Pulmonary artery endothelial cell (primary cell): ENCODE measurements at places on chromosomes 2 and 18. TPM values are rescaled to one million over a fixed set of nuclear protein-coding genes. Genes with fewer than 3 reads are reported as not detected.

GRCh38 chr18:45553723-45554388 is 61.4 kb upstream of the SLC14A2 start:
- no peak for DNase-seq

DNA sequence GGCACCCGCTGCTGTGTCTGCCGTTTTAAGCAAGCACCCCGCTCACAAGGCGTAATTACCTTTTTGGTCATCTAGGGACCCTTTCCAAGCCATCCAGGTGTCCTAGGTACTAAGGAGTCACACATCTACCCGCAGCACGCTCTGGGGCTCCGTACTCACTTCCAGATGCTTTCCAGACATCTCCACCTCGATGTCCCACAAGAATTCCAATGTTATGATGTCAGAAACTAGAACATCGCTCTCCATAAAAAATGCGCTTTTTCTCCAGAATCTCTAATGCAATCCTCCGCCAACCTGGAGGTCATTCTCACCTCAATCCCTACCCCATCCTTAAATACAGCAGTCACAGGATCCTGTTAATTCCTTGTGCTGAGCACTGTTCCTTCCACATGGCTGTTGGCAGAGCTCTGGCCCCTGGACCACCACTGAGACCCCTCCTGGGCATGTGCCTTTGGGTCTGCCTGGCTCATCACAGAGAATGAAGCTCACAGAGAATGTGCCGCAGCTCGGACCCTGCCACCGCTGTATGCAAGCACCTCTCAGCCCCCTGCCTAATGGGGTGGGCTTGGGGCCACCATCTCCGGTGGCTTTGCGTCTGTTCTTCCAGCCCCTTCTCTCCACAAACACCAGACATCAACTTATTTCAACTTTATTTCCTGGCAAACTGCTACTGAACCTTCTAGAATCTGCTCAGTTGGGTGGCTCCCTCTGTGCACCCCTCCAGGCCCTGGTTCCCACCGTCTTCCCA is 4.6 kb upstream of the PXDN start:
- no peak for DNase-seq

The ITGA6 gene
- total RNA-seq = 177 and 293 TPM in 2 replicates

DNA sequence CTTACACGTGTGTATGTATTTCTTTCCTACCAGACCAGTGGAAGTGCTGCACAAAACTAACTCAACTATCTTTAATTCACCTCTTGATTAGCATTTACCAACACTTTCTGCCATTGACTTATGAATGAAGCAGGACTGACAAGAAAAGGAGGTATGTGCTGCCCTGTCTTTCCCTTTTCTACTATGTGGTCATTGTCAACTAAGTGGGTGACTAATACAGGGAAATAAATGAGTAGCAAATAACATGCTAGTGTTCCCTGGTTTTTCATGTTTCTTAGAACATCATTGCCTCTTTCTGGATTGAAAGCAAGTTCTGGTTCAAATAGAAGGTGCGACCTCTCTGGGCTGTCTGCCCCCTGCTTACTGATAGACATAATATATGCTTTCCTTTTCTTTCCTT is 58.0 kb downstream of the LINC00305 start:
- DNase-seq = no peak

DNA sequence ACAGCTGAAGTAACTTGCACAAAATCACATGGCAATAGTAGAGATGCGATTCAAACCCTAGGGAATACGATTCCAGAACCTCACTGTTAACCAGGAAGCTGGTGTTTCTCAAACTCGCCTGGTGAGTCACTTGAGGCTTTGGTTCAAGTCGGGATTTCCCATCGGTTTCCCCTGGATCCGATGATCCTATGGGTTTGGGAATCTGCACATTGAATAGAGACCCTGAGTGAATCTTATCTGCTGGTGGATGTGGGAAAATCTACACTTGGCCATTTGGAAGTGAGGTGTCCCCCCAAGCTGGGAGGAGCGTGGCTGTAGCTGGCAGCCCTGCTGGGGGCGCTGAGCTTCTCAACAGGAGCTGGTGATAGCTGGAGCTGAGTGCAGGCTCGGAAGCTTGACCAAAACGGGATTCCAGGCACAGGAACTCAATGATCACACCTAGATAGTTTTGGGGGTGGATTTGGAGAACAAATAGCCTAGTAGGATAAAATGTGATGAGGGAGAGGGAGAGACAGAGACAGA is 135.4 kb downstream of the PRKCE start:
- no peak for DNase-seq

GRCh38 chr2:15539999-15540398 is 21.1 kb downstream of the NBAS start:
- DNase-seq = no peak

- no peak for DNase-seq
Observed at GRCh38 chr2:210442878-210443277, 33.7 kb downstream of the LANCL1 start.

DNA sequence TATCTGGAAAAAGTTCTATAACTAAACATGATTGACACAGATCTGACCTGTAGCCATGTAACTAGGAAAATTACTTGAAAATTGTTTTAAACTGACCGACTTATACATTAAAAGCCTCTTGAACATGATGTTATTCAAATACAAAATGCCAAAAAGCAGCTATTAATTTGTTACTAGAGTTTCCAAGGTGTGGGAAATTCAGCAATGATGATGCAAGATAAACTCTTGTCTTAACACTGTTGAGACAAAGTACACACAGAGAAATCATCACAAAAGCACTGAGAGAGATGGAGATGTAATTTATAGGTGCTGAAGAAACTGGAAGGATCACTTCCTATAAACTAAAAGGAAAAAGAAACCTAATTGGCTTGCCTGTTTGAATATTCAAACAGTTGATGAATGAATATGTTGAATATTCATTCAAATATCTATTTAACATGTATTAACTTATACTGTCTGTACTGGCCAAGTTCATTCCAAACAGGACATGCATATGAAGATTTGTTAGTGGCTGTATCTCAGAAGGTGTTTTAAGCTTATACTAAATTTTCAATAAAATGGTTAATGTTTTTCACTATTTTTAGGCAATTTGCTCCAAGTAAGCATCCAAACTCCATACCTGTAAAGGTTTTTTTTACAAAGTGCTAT is 34.6 kb upstream of the WDR75 start:
- DNase-seq = no peak

The ASAP2 gene
- 44.0 and 49.9 TPM in 2 replicates for total RNA-seq

DNA sequence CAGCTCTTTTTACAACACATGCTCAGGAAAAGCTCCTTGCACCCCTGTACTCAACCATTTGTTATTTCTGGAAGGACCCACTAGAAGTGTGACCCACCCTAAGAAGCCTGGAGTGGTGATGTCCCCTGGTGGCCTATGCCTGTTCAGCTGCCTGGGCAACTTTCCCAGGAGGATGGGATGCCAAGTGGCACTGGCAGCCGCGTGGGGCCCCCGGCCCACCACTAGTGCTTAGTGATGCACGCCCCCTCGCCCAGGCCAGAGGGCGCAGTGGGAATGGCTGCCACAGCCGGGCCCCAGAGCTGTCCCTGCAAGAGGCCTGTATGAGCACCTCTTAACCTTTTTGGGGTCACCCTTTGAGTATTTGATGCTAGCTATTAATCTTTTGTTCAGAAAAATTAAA is 18.1 kb downstream of the IMPA2 start:
- no peak for DNase-seq

GRCh38 chr18:24878289-24878688 is 417.9 kb downstream of the HRH4 start:
- peak; percentile 41 for DNase-seq

- no peak for DNase-seq
Observed at GRCh38 chr2:160910681-160911080, 249.5 kb upstream of the TANK start.

- DNase-seq = no peak
Observed at GRCh38 chr2:17416884-17417391, 101.3 kb downstream of the RAD51AP2 start.

The CNTNAP5 gene
- total RNA-seq = not detected in 2 replicates

DNA sequence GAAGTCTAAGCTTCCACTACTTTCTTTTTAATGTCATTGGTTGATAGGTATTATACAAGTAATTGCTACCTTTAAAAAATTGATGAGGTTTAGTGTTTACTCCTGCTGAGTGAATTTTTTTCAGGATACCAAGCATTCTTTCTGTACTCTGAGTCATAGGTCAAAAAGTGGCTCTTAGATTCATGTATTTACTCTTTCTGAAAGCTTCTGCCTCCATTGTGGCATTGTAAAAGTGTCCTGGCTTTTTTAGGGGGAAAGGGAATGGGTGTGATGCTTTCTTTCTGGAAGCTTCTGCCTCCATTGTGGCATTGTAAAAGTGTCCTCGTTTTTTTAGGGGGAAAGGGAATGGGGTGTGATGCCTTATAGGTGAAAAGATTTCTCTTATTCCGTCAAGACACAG is 286.5 kb downstream of the LPIN1 start:
- DNase-seq = no peak
